GM12864 (cell line): ENCODE measurements at places on chromosomes 1 and 21.

DNA sequence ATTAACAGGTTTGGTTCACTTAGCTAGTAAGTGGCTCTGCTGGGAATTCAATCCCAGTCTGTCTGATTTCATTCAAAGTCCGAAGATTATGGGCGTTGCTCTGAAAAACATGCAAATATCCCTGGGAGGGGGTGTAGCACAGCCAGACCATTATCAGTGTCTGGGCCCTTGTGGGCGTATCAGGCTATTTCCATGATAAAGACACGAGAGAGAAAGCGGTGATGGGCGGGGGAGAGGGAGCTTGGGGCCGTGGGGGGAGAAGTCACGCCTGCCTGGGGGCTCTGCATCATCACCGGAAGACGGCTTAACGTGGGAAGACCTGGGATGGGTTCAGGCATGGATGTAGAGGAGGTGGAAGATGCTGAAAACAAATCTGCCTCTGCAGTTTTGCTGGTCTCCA lies 25.8 kb downstream of the IL6R start:
- DNase-seq: no peak

GRCh38 chr1:226639631-226640061 lies 91.1 kb downstream of the STUM start:
- DNase-seq: no peak

DNA sequence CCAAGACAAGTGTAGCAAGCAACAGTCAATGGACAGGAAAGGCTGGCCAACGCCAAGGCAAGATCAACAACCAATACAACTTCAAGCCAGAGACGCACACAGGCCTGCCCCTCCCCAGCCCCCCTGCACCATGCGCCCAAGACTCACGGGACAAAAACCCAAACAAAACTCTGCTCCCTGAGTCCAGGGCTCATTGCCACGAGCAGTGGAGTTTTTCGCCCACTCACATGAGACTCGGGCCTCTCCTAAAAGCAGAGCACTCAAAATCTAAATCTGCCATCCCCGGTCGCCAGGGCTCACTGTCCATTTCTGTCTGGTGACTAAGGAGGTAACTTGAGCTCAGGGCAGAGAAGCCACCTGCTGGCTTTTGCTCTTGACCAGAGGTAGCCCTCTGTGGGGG lies 174.8 kb downstream of the CLIC6 start:
- no peak for DNase-seq

GRCh38 chr1:188237573-188238348 lies 1409.0 kb downstream of the PLA2G4A start:
- DNase-seq: no peak

DNA sequence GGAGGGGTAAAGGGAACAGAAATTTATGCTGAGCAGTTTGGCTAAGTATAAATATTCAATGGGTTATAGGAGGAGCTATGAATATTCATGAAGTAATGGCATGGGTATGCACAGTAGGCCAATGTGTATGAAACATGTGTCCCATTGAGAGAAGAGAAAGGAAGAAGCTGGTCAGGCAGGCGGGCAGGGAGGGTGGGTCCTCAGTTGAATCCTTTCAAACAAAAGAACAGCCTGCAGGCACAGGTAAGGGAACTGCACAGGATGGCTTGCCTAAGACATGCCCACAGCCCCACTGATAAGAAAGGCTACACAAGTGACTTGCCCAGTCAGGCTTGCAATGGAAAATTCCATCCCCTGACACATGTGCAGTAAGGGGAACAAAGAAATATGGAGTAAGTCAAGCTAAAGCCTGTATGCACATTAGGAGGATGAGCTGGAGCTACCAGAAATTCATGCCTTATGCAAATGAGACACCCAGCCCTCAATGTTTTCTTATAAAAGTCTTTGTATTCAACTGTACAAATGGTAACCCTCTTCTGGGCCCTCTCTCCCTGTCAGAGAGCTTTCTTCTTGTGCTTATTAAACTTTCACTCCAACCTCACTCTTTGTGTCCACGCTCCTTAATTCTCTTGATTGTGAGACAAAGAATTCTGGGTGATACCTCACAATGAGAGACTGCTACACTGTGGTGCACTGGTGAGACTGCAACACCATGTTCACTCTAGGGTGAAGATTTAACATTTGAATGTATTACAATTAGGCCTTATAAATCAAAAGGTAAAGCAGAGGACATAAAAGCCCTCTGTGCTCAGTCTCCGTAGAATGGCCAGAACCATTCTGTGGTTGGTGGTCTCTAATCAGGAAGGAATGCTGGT lies 96.5 kb downstream of the ATP1B1 start:
- DNase-seq: no peak

DNA sequence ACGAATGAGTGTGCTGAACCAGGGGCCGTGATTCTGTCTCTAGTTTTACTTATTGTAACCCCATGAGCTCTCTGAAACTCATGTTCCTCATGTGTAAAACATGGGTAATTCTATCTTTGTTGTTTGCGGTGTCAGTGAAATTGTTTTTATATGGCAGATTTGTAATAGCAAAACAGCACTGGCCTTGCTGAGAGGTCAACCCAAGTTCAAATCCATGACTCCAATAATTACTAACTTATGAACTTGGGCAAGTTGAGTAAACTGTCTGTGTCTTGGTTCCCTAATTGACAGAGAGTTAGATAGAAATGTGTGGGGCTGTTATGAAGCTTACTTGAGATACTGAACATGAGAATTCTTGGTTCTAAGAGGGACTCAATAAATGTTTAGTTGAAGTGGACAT lies 17.8 kb downstream of the C1orf116 start:
- DNase-seq: no peak

- no peak for DNase-seq
Measured at GRCh38 chr1:156203331-156203730, 9.4 kb downstream of the SLC25A44 start.

GRCh38 chr1:81270051-81270450 lies 530.7 kb upstream of the ADGRL2 start:
- DNase-seq: no peak
